Mesothelial cell of epicardium (in vitro differentiated cells): ENCODE measurements at places on chromosomes 16 and 17. TPM values are rescaled to one million over a fixed set of nuclear protein-coding genes. Genes with fewer than 3 reads are reported as not detected.

- DNase-seq: peak; percentile 66
Observed at GRCh38 chr17:16407911-16408588, 7.3 kb upstream of the TRPV2 start.

- DNase-seq: no peak
Observed at GRCh38 chr16:4081047-4081446, 35.2 kb downstream of the ADCY9 start.

DNA sequence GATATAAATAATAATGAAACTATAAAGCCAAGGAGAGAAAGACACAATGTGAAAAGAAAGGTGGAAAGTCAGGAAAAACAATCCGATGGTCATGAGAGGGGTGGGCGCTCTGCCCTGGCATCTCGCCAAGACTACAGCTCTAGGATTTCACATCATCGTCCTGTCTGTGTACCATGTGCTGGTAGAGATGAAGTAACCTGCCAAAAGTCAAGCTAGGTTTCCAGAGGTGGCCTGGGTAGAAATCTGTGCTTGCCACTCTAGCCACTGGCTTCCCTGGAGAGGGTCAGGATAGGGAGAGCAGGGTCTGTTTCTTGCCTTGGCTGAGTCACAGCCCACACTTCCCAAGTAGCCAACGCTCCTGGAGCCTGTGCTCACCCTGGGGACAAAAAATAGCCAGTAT, 31.0 kb upstream of the TRAP1 start:
- DNase-seq: no peak

DNA sequence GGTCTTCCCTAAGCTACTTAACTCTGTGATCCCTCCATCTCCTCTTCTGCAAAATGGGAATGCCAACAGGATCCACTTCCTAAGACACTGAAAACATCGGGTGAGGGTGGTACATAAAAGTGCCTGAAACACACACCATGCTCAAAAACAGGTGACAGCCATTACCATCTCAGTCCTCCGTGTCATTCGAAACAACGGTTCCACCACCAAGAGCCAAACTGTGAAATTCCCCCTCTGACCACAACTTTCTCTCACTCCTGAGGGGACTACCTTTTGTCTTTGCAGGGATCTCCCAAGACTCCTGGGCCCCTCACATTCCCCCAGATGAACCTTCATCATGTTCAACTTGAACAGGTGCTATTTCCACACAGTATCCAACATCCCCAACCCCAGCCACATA, 37.0 kb downstream of the NUBP1 start:
- no peak for DNase-seq

DNA sequence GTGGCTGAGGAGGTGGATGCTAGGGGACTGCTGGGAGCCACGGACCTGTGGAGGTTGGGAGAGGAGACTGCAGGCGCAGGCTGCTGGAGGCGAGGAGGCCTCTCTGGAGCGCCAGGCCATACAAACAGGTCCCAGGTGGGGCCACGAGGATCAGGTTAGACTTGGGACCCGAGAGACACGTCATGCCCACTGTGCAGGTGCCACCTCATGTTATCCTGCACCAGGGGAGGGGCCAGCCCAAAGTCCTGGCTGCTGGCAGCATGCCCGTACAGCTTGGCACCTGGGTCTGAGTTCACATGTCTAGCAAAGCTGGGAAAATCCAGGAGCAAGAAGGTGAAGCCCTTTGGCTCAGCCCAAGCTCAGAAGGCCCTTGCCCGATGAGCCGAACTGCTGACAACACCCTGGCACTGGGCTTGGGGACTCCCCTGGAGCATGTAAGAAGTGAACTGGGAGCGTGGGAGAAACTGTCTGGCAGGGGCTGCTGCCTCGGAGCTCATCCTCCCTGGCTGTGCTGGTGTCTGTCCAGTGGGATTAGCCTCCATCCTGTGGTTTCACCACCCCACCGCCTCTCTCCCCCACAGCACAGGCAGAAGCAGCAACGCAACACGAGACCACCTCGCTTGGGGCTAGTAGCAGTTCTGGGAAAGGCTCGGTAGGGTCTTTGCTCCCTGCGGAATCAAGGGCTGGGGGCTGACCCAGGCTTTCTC, 5.3 kb downstream of the ARHGDIA start:
- no peak for DNase-seq

DNA sequence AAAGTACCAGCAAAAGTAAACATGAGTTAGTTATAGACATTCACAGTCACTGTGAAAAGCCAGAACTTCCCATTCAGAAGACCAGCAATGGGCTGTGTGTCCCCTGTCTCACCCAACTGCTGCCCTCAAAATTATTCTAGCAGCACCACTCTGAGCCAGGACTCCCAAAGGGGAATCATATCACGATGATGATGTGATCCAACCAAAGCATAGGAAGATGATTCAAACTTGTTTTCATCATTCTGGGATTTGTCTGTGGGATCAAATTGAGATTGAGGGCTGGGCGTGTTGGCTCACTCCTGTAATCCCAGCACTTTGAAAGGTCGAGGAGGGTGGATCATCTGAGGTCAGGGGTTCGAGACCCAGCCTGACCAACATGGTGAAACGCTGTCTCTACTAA, 6.4 kb upstream of the NAT9 start:
- DNase-seq: no peak

DNA sequence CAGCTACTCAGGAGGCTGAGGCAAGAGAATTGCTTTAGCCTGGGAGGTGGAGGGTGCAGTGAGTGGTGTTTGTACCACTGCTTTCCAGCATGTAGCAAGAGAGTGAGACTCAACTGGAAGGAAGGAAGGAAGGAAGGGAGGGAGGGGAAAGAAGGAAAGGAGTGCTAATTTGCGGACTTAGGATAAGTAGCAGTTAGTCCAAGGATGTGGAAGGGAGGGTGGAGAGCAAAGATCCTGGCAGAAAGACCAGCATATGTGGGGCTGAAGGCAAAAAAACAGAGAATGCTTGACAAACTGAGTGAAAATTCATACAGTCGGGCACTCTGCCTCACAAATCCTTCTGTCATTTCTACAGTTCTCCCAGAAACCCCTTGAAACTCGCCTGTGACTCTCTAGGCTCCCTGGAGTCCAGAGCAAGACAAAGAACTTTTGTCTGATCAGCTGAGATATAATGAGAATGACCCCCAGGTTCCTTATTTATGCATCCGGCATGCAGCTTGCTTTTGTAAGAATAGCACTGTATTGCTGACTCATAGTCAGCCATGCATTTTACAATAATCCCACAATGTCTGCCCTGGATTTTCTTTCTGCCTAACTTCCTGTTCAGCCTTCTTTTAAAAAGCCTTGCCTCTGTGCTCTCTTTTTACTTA, 31.5 kb downstream of the CDK5RAP3 start:
- no peak for DNase-seq

Gene VTN
- 0.47 to 0.51 TPM (median 0.50 TPM) in 3 replicates for total RNA-seq

DNA sequence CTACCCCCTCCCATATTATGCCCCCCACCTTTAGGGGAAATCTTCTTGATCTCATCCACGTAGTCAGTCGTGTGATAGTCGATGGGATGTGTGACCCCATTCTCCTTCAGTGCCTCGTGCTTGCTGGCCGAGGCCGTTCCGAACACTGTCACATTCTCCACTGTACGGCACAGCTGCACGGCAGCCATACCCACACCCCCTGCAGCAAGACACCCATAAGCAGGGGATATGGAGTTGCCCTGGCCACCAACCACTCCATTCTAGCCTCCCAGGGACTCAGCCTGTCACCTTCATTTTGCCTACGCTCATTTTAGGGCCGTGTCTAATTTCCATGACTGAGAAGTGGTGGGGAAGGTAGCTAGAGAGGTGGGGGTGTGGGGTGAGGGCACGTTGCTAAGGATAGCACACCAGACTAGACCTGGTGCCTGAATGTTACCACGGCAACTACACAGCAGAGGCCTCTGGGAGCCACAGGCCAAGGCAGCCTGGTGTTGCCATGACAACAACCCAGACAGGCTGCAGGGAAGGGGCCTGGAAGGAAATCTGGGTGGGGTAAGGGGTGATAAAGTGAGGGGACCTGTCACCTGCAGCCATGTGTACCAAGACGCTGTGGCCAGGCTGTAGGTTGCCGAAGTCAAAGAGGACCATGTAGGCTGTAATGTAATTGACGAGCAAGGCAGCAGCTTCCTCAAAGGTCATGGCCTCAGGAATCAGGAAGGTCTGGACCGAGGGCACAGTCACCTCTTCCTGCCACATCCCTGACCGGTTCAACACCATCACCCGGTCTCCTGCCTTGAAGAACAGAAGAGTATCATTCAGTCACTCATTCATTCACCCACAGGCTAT, 4.0 kb downstream of the VAT1 start:
- no peak for DNase-seq

- no peak for DNase-seq
Observed at GRCh38 chr16:50407351-50407750, 38.6 kb upstream of the BRD7 start.

- no peak for DNase-seq
Observed at GRCh38 chr17:1083451-1084187, 86.7 kb downstream of the TIMM22 start.

Gene CFAP97D1
- total RNA-seq: 0.07 TPM in 1 of 3 replicates, not detected in the others

Gene DRC3
- total RNA-seq: 2.9 to 3.2 TPM (median 3.2 TPM) in 3 replicates

Gene CLDN6
- total RNA-seq: 257 to 267 TPM (median 260 TPM) in 3 replicates

DNA sequence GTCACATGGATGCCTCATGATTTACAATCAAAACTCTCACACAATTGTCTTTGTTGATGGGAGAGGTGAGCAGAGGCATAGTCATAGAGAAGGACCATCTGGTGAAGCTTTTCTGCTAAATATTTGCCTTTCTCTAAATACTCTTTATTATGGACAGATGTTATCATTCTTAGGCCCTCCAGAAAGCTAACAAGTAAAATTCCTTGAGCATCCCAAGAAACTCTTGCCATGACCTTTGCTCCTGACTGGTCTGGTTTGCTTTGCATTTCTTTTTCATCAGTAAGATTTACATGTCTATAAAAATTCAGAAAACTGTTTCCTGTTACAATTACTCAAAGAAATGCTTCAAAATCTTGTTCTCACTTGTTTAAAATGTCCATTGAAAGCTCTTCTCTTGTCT, 1336.6 kb upstream of the CDH8 start:
- DNase-seq: no peak

Gene KRTAP17-1
- total RNA-seq: not detected in 3 replicates

DNA sequence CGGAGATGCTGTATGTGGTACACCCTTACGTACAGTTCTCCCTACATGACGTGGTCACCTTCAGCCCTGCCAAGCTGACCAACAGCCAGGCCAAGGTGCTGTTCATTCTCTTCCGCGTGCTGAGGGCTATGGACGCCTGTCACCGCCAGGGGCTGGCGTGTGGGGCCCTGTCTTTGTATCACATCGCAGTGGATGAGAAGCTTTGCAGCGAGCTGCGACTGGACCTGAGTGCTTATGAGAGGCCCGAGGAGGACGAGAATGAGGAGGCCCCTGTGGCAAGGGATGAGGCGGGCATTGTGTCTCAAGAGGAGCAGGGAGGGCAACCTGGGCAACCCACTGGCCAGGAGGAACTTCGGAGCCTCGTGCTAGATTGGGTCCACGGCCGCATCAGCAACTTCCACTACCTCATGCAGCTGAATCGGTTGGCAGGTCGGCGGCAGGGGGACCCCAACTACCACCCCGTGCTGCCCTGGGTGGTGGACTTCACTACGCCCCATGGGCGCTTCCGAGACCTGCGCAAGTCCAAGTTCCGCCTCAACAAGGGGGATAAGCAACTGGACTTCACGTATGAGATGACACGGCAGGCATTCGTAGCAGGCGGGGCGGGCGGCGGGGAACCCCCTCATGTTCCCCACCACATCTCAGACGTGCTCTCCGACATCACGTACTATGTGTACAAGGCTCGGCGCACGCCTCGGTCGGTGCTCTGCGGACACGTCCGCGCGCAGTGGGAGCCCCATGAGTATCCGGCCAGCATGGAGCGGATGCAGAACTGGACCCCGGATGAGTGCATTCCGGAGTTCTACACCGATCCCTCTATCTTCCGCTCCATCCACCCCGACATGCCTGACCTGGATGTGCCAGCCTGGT, 1.4 kb downstream of the WDR81 start:
- no peak for DNase-seq

GRCh38 chr17:62187681-62188080, 122.6 kb upstream of the MED13 start:
- DNase-seq: no peak

DNA sequence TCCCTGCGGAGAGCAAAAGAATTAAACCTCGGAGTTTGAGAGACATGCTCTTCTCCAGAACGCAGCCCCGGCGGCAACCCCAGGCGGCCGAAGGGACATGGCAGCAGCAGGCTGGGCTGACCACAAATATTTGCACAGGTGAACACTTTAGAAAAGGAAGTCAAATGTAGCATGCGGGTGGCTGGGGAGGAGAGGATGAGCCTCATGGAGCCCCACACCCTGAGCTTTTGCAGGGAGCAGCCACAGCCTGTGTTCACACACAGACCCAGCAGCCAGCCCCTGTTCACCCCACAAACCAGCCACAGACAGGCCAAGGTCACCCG, 17.8 kb downstream of the HS3ST6 start:
- DNase-seq: no peak

Gene ZNF423
- 19.0 to 20.3 TPM (median 19.8 TPM) in 3 replicates for total RNA-seq

- DNase-seq: no peak
Observed at GRCh38 chr17:68094481-68095078, 59.0 kb downstream of the KPNA2 start.

DNA sequence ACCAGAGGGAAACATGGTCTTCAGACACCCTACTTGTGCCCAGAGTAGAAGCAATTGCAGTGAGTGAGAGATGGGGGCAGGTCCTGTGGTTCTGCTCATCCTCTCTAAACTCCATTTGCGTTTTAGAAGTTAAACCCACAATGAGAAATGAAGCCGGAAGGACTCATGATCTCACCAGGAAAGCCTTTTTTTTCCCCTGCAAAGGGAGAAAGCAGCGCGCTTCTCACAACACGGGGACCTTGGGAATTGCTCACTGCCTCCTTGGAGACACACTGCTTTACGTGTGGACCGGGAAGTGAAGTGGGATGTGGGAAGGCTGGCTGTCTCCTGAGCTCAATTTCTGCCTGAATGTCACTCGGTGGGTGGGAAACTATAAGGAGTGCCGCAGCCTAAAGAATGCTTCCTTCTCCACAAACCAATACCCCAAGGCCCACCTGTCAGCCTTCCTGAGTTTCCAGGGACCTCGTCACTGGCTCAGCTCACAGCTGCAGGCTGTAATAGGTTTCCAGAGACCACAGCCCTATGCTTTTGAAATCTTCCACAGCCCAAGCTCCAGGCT, 365.4 kb downstream of the XYLT1 start:
- DNase-seq: no peak

Gene PMP22
- 49.4 to 52.5 TPM (median 50.4 TPM) in 3 replicates for total RNA-seq

DNA sequence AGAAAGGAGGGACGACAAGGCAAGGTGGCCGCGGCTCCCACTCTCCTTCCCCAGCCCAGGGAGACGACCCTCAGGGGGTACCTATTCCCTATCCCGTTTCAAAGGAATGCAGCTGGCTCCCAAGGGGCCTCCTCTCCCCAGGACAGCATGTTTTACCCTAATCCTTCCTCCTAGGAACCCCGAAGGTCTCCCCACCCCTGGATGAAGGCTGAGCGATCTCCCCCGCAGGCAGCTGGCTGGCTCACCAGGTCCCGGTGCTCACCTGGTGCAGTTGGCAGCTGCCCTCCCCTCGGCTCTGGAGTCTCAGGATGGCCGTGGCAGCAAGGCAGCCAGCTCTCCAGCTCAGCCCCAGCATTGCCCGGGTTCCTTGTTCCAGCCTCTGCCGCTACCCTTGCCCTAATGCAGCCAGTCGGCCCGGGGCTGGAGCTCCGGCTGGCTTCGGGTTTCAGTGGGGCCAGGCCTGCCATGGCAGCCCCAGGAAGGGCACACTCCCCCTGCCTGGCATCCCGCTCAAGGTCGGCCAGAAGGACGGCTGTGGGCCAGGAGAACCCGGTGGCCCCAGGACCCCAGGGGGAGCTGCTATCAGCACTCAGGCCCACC, 4.6 kb downstream of the CLUH start:
- DNase-seq: no peak

- no peak for DNase-seq
Observed at GRCh38 chr17:75950421-75950820, 9.6 kb upstream of the FBF1 start.

- no peak for DNase-seq
Observed at GRCh38 chr16:89863741-89864526, 9.5 kb upstream of the TCF25 start.

Gene GP1BA
- total RNA-seq: not detected in 3 replicates

Gene NLRC3
- total RNA-seq: 0.04 to 0.13 TPM in 2 of 3 replicates, not detected in the other
